Naive B cell (primary cell): ENCODE measurements at places on chromosomes 1 and 21.

GRCh38 chr1:3533067-3534048, 78.0 kb downstream of the MEGF6 start:
- no peaks in the 10 kb centered on the region for H3K27me3 ChIP-seq
- H3K4me3 ChIP-seq = no peak overlapping the region
- peaks cover 17% of the 10 kb centered on the region for H3K4me1 ChIP-seq
- H3K27ac ChIP-seq = no peak overlapping the region

- H3K27ac ChIP-seq = no peak overlapping the region
- no peak overlapping the region for H3K4me3 ChIP-seq
These were observed 114.2 kb upstream of the IPO9 start for GRCh38 chr1:201714542-201715329.

DNA sequence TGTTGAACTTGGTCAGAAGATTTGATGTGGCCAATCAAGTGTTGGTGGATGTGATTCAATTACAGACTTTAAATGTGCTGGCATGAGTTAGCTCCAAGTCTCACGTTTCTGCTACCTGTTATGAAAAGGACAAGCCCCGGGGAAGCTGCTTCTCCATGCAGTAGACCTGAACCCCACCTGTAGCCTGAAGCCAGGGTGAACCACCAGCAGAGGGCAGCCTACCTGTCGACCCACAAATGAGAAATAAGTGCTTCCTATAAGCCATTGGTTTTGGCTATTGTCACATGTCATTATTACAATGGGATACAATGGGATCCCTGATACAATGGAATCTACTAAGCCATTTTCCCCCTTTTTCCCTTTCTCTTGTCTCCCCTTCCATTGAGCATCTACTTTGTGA, 230.2 kb downstream of the PRDM2 start:
- H3K4me1 ChIP-seq = no peaks in the 10 kb centered on the region
- H3K27ac ChIP-seq = no peak overlapping the region
- H3K27me3 ChIP-seq = peaks cover 38% of the 10 kb centered on the region
- H3K4me3 ChIP-seq = no peak overlapping the region
- H3K36me3 ChIP-seq = no peaks in the 10 kb centered on the region

DNA sequence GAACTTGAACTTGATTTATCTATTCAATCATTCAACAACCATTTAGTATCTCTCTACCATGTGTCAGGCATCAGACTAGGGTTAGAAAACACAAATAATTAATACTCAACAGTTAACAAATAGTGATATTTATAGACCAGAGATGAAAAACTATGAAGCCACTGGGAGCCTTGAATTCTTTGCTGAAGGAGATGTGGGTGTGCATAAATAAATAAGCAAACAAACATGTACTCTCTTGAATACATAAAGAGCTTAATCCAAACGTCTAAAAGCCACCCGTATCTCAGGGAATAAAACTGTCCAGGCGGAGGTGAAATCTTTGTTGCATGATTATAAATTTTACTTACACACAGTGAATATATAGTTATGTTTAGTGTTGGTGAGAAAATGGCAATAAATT, 165.7 kb downstream of the SLC45A1 start:
- peaks cover 4% of the 10 kb centered on the region for H3K36me3 ChIP-seq
- no peaks in the 10 kb centered on the region for H3K27me3 ChIP-seq
- no peak overlapping the region for H3K4me3 ChIP-seq
- no peak for DNase-seq

- H3K4me3 ChIP-seq = no peak overlapping the region
- no peak for DNase-seq
- H3K27ac ChIP-seq = no peak overlapping the region
These were observed 10.0 kb downstream of the CLDN19 start for GRCh38 chr1:42730002-42730401.

- no peaks in the 10 kb centered on the region for H3K27me3 ChIP-seq
- peaks cover 13% of the 10 kb centered on the region for H3K36me3 ChIP-seq
- H3K4me3 ChIP-seq = peak overlapping the region; percentile 16
These were observed 170.8 kb upstream of the SAMSN1 start for GRCh38 chr21:14716761-14717396.

DNA sequence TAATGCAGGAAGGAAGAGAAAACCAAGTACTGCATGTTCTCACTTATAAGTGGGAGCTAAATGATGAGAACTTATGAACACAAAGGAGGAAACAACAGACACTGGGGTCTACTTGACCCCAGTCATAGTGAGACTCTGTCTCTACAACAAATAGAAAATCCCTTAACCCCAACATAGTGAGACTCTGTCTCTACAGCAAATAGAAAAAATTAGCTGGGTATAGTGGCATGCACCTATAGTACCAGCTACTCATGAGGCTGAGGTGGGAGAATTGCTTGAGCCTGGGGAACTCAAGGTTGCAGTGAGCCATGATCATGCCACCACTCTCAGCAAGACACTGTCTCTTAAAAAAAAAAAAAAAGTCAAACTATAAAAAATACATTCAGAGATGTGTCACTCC, 42.7 kb downstream of the GIPC2 start:
- no peak overlapping the region for H3K4me3 ChIP-seq
- peaks cover 25% of the 10 kb centered on the region for H3K36me3 ChIP-seq
- no peaks in the 10 kb centered on the region for H3K4me1 ChIP-seq
- no peak for DNase-seq
- H3K27me3 ChIP-seq = no peaks in the 10 kb centered on the region

DNA sequence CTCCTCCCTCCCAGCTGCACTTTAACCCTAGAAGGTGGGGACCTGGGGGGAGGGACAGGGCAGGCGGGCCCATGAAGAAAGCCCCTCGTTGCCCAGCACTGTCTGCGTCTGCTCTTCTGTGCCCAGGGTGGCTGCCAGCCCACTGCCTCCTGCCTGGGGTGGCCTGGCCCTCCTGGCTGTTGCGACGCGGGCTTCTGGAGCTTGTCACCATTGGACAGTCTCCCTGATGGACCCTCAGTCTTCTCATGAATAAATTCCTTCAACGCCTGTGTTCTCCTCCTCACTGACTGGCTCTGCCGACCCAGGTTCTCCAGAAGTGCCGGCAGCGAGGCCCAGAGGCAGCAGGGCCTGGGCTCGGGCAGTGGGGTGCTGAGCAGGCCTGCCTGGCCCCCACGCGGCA, 6.5 kb upstream of the HTR6 start:
- no peak overlapping the region for H3K4me3 ChIP-seq
- no peak overlapping the region for H3K27ac ChIP-seq
- peaks cover 8% of the 10 kb centered on the region for H3K4me1 ChIP-seq

DNA sequence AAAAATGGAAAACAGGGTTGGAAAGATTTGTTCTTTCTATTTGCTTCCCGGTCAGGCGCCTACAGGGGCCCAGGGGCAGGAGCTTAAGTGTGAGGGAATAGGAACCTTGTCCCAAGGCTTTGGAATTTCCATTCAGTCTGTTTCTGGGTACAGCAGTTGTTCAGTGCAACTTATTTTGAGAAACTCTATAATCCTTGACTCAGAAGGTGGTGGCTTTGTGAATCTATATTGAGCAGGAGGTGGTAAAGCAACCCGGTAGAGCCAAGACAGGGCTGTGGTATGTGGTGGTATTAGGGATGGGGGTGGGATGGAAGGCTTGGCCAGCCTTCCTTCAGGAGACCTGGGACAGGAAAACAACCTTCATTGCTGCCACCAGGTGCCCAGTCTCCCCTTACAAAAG, 20.0 kb downstream of the GJA5 start:
- H3K36me3 ChIP-seq = no peaks in the 10 kb centered on the region
- no peak overlapping the region for H3K4me3 ChIP-seq
- no peak for DNase-seq
- peaks cover 28% of the 10 kb centered on the region for H3K27me3 ChIP-seq
- no peaks in the 10 kb centered on the region for H3K4me1 ChIP-seq

- H3K4me3 ChIP-seq = peak overlapping the region; percentile 62
- H3K27me3 ChIP-seq = no peaks in the 10 kb centered on the region
- no peaks in the 10 kb centered on the region for H3K36me3 ChIP-seq
- H3K4me1 ChIP-seq = peaks cover 34% of the 10 kb centered on the region
- H3K27ac ChIP-seq = peak overlapping the region; percentile 72
These were observed 11.2 kb downstream of the CLEC20A start for GRCh38 chr1:178485541-178485981.

DNA sequence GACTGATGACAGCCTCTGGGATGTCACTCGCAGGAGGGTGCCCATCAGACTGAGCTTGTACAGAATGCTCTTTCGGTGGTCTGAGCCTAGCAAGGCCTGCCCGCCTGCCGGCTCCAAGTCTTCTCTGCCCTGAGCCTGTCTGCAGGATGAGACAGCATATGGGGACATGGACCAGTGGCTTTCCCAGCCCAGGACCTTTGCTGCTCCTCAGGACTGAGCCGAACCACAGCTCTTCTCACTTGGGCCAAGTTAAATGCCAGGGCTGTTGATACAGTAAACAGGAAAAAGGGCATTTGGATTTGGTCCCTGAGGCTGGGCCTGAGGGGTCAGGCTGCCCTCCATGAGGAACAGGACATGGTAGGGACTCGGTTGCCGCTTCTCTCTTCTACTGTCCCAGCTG, 64.3 kb upstream of the EPS8L3 start:
- H3K27ac ChIP-seq = no peak overlapping the region
- peaks cover 14% of the 10 kb centered on the region for H3K36me3 ChIP-seq
- peaks cover 4% of the 10 kb centered on the region for H3K4me1 ChIP-seq
- H3K4me3 ChIP-seq = no peak overlapping the region
- DNase-seq = no peak
- peaks cover 4% of the 10 kb centered on the region for H3K27me3 ChIP-seq

DNA sequence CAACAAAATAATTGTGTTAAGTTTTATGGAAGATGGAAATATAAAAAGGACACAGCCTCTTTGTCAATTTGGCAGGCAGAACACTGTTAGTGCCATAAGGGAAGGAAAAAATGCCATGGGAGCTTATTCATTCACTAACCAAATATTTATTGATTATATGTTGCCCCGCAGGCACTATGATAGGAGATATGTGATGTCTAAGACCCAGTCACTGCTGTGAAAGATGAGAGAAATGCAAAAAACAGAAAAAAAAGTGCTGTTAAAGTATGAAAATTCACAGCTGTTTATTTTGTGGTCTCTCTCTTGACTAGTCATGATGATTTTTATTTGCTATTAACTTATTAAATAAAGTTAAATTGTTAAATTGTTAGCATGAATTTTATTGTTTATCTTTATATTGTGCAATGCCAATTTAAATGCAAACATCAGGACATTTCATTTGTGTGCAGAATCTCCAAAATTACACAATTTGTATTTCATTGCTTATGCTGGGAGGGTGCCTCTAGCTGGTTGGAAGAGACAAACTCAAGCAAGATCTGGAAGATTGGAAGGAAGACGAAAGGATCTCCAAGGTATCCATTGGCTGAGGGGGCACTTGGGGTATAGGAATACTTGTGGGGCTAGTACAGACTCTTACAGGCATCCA, 17.8 kb upstream of the PTGFR start:
- no peak for DNase-seq
- H3K4me1 ChIP-seq = no peaks in the 10 kb centered on the region
- no peaks in the 10 kb centered on the region for H3K27me3 ChIP-seq
- H3K36me3 ChIP-seq = no peaks in the 10 kb centered on the region
- H3K27ac ChIP-seq = no peak overlapping the region

DNA sequence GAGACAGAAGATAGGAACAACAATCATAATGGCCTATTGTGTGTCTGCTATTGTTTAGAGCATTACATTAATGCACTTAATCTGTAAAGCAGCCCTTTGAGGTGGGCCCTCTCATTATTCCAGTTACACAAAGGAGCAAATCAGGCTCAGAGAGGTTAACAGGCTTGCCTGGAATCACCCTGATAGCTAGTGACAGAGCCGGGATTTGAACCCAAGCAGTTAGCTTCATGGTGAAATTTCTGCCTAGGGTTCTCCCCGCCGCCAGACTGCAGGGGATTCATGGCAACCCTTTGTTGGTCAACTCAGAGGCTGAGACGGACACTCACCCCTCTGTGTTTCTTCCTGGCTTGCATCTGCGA, 7.1 kb downstream of the HEYL start:
- no peaks in the 10 kb centered on the region for H3K36me3 ChIP-seq
- no peak overlapping the region for H3K4me3 ChIP-seq
- no peak for DNase-seq
- no peak overlapping the region for H3K27ac ChIP-seq
- peaks cover 48% of the 10 kb centered on the region for H3K27me3 ChIP-seq

GRCh38 chr1:241813768-241814320, 34.2 kb upstream of the EXO1 start:
- H3K4me3 ChIP-seq = no peak overlapping the region
- H3K27me3 ChIP-seq = peaks cover 10% of the 10 kb centered on the region
- H3K36me3 ChIP-seq = no peaks in the 10 kb centered on the region
- DNase-seq = no peak
- peaks cover 12% of the 10 kb centered on the region for H3K4me1 ChIP-seq

GRCh38 chr21:30605968-30606367, 5.1 kb downstream of the KRTAP22-1 start:
- H3K4me1 ChIP-seq = no peaks in the 10 kb centered on the region
- no peaks in the 10 kb centered on the region for H3K27me3 ChIP-seq
- DNase-seq = no peak

DNA sequence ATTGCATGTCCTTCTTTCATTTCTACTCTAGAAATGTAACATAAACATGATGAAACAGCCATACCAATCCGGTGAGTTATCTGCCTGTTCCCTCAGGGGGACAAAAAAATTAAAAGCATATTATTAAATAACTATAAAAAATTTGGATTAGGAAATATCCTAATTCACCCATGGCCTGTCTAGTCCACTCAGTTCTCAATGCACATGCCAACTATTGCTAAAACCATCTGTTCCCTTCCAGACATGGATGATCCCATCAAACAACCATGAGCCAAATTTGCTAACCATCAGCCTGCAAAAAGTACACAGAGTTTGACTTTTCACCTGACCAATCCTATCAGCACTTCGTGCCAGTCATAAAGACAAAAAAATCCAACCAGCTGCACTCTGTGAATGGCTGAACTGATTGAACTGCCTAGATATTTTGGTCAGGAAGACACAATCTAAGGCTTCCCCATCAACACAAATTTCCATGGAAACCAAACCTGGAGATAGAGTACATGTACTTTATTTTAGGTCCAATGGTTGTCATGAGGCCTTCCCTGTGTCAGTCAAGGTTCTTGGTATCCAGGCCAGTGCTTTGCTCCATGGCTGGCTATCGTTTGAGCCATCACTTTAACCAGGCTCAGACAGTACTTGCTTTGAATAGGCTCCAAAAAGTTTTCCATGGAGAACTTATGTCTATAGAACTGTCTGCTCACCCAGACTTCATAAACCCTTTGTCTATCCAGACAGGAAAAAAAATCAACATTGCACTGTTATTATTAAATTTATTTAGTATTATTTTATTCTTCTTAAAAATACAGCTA, 570.8 kb downstream of the LTN1 start:
- H3K27me3 ChIP-seq = no peaks in the 10 kb centered on the region
- DNase-seq = no peak
- no peak overlapping the region for H3K27ac ChIP-seq
- H3K36me3 ChIP-seq = no peaks in the 10 kb centered on the region
- no peaks in the 10 kb centered on the region for H3K4me1 ChIP-seq

DNA sequence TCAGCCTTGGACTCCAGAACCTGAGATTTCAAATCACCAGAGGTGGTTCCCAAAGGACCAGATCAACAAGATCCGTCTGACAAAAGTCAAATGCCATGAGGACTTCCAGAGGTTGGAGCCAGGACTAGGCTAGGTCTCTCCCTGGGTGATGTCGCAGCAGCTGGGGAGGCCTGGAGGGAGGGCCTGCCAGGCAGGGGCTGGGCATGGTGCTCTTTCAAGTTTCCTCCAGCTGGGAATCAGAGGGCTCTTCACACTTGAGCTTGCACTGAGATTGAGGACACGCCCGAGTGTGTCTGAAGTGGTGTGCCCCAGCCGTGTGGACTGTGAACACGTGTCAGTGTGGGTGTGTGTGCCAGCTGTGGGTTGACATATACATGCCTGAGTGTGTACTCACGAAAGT, 21.3 kb upstream of the RSPO1 start:
- H3K36me3 ChIP-seq = no peaks in the 10 kb centered on the region
- H3K27me3 ChIP-seq = peaks cover 45% of the 10 kb centered on the region
- no peak for DNase-seq
- no peaks in the 10 kb centered on the region for H3K4me1 ChIP-seq

- peaks cover 35% of the 10 kb centered on the region for H3K4me1 ChIP-seq
- peak overlapping the region; percentile 76 for H3K4me3 ChIP-seq
- peaks cover 6% of the 10 kb centered on the region for H3K36me3 ChIP-seq
- peak; percentile 22 for DNase-seq
These were observed 15.0 kb downstream of the HLX start for GRCh38 chr1:220894025-220894923.
